HT-29 (cell line): ENCODE measurements at places on chromosomes 6 and 20. TPM values are rescaled to one million over a fixed set of nuclear protein-coding genes. Genes with fewer than 3 reads are reported as not detected.

DNA sequence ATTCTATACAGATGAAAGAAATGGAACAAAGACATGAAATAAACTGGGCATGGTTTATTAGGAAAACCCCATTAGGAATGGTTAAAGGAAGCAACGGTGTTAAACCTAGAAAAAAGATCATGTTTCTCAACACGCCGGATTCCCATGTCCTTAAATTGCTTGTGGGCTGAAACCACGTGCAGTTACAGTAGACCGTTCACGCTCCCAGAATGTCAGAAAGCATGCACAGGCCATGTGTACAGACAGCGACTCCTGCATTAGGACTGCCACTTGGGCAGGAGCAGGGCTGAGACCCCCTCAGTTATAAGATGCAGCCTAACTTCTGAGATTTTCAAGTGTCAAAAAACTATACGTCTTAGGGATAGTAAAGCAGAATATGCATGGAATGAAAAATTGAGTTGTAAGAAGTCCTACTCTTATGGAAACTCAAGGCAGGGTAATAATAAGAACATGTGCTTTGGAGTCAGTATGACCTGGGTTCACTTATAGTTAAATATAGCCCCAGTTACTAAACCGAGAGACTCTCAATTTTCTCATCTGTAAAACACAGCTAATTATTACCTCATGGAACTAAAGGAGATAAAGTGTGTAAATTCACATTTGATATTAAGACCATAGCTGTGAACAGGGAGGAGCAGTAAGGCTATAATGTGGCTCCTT, 174.0 kb upstream of the UST start:
- DNase-seq, result no peak

GRCh38 chr20:14915356-14915755, 577.9 kb upstream of the FLRT3 start:
- DNase-seq, result no peak

GRCh38 chr6:84052204-84052882, 18.8 kb downstream of the MRAP2 start:
- DNase-seq, result peak; percentile 21

SPTLC3 gene
- total RNA-seq, result 0.94 and 1.1 TPM in 2 replicates

- no peak for DNase-seq
Measured at GRCh38 chr6:63441266-63441956, 121.6 kb upstream of the LGSN start.

TRAPPC3L gene
- not detected in 2 replicates for total RNA-seq

LST1 gene
- total RNA-seq, result not detected in 2 replicates

- no peak for DNase-seq
Measured at GRCh38 chr6:7882505-7883257, 27.9 kb downstream of the TXNDC5 start.

PPP1R3G gene
- total RNA-seq, result 0.03 TPM in 1 of 2 replicates, not detected in the other

DNA sequence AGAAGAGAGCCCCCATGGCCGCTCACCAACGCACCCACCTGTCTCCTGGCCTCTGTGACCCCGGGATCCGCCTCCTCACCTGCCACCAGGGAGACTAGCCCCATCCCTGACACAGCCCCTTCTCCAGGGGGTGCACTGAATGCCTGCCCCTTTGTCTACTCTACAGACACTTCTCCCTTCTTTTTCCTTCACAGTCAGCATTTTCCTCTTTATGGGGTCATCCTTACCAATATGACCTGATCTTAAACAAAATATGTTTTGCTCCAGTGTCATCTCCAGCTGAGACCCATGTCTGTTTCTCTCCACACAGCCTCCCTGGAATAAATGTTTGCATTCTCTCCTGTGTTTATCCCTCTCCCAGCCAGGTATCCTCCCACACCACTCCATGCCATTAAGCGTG, 14.6 kb upstream of the CCR6 start:
- no peak for DNase-seq

DLK2 gene
- 0.10 and 0.34 TPM in 2 replicates for total RNA-seq
